Activated B cell treated with CpG ODN at 0.5 μM for 24 hours (primary cell): ENCODE measurements at places on chromosomes 1 and 21. TPM values are rescaled to one million over a fixed set of nuclear protein-coding genes. Genes with fewer than 3 reads are reported as not detected.

- no peak for DNase-seq
Observed at GRCh38 chr1:171666114-171666769, 13.8 kb upstream of the MYOC start.

The GALNT2 gene
- total RNA-seq = 99.8 and 108 TPM in 2 replicates

The AK2 gene
- total RNA-seq = 156 and 162 TPM in 2 replicates

DNA sequence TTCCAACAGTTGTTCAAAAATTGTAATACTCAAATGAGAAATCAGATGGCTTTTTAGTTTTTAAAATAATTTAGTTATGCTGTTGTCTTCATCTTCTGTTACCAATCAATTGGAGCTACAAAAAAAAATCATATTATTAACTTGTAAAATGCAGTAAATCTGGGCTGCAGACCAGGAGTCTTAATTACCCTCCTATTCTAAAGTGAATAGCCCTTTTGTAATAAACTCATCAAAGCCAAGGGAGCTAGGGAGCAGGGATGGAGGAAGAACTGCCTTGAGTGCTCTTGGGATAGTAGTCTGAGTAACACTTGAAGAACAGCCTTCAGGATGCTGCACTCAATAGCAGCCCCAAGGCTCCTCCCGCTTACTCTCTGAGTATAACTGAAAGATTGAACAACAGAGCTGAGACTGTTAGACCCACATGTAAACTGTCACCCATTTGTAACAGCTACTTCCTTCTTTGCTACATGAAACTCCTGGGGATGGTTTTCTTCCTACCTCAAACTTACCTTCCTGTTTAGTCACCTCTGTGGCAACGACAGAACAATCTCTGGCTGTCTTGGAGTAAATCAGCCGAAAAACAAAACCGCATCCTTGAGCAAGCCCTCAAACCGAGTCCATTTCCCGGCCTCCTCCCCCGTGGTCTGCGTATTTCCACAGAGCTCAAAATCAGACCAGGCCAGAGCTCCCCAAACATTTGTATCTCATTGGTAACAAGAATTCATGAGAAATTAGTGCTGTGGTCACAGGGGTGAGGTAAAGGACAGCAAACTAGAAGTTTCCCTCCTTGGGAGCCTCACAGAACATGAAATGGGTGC, 55.9 kb downstream of the CD58 start:
- no peak for DNase-seq

- DNase-seq = no peak
Observed at GRCh38 chr1:232589111-232589811, 40.7 kb downstream of the SIPA1L2 start.
